ENCODE measurements at places on chromosomes 11 and 22.

DNA sequence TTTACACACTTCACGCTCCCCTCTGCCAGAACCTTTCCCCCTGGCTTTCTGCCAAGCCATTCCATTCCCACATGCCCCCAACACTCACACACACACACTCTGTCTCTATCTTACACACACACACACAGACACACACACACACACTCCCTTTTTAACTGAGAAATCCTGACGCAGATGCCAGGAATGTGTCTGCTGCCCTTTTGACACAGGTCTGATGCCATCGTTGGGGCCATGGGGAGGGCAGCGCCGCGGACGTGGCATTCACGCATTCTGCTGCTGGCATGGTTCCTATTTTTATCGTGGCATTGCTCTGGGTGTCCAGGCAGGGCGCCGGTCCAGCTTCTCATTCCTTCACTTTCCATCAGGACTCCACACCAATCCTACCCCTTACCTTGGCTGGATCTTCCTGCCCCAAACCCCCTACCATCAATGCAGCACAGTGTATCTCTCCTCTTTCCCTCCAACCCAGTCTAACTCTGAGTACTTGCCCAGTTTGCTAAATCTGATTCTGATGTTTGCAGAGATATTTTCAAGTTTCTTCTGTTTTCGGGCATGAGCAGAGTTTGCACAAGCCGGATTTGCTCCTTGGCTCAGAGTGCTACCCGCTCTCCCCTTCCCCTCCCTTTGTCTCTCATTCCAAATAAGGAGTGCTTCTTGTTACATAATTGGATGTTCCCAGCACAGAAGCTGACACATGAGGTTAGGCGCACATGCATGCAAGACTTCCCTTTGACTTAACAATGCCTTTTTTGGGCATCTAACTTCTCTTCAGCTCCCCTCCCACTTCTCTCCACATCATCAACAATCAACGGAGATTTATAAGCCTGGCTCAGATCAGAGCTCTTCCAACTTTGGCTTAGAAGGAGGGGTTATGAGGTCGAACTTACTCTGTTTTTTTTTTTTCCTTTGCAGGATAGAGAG lies 18.8 kb downstream of the SNX19 start:
- peak; percentile 98 for DNase-seq

DNA sequence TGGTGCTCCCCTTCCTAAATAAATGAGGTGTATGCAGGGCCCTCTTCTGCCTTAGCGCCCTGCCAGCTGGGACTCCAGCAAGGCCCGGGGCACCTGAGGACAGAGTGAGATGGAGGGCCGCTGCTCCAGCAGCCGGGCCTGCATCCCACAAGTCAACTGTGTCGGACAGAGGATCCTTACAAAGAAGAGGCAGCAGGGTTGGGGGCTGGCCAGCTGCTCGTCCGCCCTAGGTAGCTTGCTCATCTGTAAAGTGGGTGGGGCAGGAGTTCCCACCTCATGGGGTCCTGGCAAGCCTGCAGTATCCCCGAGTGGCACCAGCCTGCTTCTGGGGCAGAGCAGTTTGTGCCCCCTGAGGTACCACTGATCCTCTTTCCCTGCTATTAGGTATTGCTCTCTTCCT lies 7.6 kb downstream of the TMEM121B start:
- no peak for DNase-seq

- DNase-seq, result no peak
Measured at GRCh38 chr11:124080327-124081001, 34.8 kb upstream of the VWA5A start.

DNA sequence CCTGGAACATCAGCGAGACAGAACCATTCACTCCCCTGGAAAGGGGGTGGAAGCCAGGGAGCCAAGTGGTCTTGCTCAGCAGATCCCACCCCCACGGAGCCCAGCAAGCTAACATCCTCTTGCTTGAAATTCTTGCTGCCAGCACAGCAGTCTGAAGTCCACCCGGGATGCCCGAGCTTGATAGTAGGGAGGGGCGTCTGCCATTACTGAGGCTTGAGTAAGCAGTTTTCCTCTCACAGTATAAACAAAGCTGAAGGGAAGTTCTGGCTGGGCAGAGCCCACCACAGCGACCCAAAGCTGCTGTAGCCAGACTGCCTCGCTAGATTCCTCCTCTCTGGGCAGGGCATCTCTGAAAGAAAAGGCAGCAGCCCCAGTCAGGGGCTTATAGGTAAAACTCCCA lies 764.8 kb upstream of the LUZP2 start:
- DNase-seq, result no peak

DNA sequence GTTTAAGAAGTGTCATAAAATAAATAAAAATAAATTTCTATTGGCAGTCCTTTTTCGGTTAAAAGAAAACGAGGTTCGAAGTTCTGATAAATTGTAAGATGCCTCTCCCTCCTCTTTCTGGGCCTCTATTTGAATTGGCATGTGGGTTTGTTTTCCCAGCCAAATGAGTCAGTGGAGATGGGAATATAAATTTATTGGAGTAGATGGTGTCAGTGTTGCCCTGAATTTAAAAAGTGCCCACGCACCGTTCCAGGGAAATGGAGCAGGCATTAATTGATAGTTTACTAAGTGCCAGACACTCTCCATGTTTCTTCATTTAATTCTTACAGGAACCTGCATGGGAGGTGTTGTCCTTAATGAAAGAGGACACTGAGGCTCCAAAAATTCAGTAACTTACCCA lies 119.2 kb downstream of the FEZ1 start:
- DNase-seq, result peak; percentile 48

- DNase-seq, result no peak
Measured at GRCh38 chr22:24376586-24376985, 50.8 kb upstream of the ADORA2A start.

GRCh38 chr22:38843657-38844314 lies at the start of gene NPTXR:
Gene NPTXR (minus strand): TSS chr22:38844028.
- DNase-seq, result no peak

DNA sequence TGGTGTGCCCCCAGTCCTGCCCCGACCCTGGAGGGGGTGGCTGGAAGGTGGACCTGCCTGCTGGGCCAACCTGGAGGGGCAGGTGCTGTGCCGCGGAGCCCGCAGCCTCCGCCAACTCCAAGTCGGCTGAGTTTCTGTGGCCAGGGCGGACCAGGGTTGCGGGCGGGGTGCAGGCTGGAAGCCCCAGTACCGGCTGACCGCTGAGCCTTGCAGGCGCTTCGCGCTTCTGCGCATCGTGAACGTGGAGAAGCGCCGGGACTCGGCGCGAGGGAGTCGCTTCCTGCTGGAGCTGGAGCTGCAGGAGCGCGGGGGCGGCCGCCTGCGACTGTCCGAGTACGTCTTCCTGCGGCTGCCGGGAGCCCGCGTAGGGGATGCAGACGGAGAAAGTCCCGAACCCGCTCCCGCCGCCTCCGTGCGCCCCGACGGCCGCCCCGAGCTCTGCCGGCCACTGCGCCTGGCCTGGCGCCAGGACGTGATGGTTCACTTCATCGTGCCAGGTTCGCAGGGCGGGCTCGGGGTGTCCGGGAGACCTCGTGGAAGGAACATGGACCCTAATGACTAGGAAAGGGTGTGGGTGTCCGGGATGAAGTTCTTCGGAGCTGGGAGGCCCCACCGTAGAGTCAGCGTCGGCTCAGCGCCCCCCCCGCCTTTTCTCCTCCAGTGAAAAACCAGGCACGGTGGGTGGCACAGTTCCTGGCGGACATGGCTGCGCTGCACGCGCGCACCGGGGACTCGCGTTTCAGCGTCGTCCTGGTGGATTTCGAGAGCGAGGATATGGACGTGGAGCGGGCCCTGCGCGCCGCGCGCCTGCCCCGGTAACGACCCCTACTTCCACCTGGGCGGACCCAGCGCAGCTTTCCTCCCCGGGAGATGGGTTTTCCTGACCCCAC lies 10.2 kb downstream of the B4GALNT4 start:
- no peak for DNase-seq

DNA sequence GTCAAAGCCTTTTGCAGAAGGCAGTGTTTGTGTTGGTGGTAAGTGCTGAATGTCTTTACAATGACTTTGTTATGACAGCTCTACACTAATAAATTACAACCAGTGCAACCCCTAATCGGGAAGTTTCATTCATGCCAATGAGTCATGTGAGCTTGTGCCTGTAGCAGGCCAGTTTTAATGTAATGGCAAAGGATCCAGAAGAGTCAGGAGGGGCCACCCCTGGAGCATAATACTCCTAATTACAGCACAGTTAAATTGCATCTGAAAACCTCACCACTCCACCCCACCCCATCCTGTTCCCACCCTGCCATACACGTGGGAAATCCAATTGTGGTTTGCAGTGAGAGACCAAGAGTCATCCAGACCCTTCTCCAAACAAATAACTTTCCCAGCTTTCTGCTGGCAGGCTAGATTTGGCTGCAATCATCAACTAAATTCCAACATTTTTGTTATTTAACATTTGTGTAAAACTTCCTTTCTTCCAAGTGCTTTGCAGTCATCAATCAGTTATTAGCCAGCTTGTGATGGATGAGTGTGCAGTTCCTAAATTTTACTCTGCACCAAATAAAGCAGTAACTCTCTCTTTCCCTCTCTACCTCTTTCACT lies 277.3 kb upstream of the FAT3 start:
- peak; percentile 26 for DNase-seq

DNA sequence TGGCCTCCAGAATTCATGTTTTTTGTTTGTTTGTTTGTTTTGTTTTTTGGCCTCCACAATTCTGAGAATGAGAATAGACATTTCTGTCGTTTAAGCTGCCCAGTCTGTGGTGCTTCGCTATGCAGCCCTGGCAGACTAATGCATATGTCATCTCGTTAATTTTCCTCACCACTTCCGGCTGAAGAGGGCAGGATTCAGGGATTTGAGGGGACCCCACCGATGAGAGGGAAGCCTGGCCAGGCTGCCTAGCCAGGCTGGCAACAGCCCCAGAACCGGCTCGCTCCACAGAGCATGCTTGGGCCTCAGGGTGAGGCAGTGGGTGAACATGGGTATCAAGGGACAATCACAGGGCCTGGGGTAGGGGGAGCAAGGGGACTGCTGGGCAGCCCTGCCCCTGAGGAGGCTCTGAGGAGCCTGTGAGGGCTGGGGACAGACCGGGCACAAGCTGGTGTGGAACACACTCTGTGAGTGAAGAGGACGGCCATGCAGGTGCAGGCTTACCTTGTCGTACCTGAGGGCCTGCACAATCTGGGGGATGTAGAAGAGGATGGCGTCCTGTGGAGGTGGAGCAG lies 47.8 kb upstream of the SERPIND1 start:
- no peak for DNase-seq

GRCh38 chr11:120066738-120067437 lies 71.0 kb downstream of the TRIM29 start:
- no peak for DNase-seq

- DNase-seq, result no peak
Measured at GRCh38 chr22:49951678-49951985, 8.9 kb upstream of the PIM3 start.

DNA sequence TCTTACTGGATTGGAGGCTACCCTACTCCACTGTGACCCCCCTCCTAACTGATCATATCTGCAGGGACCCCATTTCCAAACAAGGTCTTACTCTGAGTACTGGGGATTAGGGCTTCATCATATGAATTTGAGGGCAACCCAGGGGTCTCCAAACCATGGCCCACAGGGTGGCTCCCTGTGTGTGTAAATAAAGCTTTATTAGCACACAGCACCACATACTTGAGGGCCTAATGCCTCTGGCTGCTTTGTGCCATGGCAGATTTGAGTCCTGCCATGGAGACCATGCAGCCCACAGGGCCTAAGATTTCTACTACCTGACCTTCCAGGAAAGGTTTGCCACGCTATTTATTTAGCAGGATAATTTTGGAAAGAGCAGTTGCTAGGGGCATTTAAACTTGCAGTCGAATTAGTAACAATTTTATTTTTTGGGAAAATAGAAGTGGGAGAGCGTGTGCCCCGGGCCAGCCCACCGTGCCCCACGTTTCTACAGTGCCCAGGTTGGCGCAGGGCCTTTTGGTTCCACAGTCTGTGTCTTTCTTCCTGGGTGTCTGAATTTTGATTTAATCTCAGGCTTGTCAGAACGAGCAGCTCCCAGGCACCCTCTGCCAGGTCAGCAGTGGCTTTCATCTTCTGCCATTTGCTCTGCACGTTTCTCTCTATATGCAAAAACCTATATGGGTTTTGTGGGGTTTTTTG lies 92.3 kb downstream of the KCNQ1 start:
- DNase-seq, result no peak

DNA sequence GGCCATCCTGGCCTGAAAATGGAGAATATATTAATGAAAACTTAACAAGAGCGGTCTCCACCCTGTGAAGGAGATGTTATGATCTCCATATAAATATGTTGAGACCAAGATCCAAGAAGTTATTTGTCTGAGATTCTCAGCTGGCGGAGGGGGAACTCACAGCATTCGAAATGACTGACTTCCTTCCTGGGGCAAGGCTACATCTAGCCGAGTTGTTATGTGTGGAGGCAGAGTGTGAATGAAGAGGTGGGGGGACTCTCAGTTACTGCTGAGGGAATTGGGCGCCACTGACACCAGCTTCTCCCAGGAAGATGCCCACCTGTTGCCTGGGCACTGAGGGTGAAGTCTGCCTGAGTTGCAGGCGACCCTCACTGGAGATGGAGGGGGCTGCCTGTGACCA lies 5.9 kb downstream of the HTR3A start:
- DNase-seq, result no peak

- DNase-seq, result peak; percentile 18
Measured at GRCh38 chr11:79101656-79102055, 339.2 kb downstream of the TENM4 start.

DNA sequence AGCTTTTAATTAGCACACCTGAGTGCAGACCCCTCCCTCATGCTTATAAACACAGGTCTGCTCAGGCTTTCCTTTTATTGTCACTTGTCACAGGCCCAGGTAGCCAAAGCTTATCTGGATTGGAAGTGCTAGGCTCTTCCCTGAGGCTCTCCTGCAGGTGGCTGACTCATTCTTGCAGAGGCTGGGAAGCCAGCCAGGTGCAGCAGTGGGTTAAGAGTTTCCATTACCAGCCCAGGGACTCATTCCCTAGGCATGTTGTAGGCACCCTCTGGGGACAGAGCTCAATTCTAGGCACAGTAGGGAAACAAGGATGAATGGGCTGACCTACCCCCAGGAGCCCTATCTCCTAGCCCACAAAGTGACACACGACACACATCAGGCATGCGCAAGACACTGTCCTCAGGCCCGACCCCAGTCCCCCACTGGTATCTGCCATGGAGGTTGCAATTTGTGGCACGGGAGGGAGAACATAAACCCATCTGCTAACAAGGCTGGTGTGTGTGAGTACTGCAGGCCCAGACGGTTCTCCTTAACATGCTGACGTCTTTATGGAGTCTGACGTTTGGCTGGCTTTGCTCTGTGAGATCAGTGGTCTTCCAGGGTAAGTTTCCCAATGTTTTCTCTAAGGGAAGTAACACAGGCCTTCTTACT lies 94.2 kb downstream of the ABTB2 start:
- peak; percentile 84 for DNase-seq

- DNase-seq, result no peak
Measured at GRCh38 chr22:21790359-21790758, 54.8 kb upstream of the YPEL1 start.

DNA sequence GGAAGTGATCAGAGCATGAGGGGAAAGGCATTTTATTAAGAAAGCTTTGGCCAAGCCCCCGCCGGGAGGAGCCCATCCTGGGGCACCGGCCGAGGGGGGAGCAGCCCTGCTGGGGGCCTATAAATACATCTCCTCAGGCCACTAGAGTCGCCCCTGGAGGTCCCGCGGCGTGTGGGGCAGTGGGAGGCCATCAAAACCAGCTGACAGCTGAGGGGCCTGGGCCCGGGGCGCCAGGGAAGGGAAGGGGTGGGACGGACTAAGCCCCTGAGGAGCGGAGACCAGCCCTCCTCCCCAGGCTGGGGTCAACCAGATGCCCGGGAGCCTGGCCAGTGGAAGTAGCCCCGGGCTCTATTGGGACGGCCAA lies 13.1 kb downstream of the SCARF2 start:
- DNase-seq, result no peak
